Bone marrow (tissue), 2 donors: ENCODE measurements at places on chromosomes 6 and 20.

DNA sequence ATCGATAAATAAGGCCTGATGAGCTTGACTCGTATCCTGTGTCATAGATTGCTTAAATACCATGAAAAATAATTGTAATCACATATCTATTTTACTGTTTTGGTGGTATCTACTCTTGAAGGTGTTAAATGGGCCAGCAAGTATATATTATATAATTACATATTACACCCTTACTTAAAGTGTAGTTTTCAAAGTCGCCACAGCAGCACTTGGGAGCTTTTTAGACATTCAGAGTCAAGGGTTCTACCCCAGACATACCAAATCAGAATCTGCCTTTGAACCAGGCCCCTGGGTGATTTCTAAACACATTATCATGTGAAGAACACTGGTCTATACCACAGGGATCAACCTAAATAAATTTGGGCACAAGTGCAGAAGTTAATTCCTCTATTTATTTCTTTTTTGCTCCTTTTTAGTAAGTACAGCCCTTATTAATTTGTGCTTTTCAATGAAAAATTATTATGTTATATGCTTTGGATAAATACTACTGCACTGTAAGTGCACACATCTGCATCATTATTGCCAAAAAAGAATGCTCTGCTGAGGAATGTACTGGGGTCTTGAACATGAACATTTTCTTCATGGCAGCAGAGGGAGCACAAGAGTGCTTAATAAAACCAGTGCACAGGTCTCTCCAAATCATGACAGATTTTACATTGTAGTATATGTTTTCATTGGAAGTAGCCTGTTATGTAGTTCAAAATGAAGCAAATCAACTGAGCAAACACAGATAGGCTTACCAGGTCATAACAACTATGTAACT lies 3.1 kb upstream of the ATXN1 start:
- DNase-seq, result peak; percentile 28

GRCh38 chr6:29965873-29966601 lies 23.7 kb downstream of the HLA-A start:
- peak; percentile 47 for DNase-seq

- DNase-seq, result no peak
Observed at GRCh38 chr6:149366267-149366921, 33.7 kb upstream of the SUMO4 start.

DNA sequence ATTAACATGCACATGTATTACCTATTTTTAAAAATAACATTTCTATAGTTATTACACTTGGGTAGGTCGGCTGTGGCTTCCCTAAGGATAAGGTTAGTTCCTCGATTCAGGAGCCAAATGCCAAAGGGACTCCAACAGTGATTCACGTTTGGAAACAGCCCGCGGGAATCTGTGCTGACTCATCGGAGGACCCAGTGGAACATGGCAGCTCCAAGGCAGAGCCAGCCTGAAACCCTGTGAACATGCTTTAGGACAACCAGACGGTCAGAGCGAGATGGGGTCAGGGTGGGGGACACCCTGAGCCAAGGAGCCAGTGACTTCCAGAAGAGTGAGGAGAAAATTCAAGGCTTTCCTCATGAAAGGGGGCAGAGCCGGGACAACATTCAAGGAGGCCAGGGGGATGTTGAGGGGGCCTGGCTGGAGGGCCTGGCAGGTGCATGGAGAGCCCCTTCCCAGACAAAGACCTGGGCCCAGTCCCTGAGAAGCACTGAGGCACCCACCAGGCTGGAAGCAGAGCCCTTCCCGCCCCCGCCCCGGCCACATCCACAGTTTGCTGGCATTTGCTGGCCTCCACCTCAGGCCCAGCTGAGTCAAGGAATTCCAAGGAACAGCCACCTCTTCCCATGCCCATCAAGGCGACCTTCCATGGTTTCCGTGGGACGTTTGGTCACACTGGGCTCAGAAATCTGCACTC lies 133.2 kb downstream of the SNX5 start:
- DNase-seq, result no peak

GRCh38 chr6:149114167-149114566 lies 203.3 kb upstream of the TAB2 start:
- DNase-seq, result no peak
